ENCODE measurements at places on chromosomes 1 and 21.

DNA sequence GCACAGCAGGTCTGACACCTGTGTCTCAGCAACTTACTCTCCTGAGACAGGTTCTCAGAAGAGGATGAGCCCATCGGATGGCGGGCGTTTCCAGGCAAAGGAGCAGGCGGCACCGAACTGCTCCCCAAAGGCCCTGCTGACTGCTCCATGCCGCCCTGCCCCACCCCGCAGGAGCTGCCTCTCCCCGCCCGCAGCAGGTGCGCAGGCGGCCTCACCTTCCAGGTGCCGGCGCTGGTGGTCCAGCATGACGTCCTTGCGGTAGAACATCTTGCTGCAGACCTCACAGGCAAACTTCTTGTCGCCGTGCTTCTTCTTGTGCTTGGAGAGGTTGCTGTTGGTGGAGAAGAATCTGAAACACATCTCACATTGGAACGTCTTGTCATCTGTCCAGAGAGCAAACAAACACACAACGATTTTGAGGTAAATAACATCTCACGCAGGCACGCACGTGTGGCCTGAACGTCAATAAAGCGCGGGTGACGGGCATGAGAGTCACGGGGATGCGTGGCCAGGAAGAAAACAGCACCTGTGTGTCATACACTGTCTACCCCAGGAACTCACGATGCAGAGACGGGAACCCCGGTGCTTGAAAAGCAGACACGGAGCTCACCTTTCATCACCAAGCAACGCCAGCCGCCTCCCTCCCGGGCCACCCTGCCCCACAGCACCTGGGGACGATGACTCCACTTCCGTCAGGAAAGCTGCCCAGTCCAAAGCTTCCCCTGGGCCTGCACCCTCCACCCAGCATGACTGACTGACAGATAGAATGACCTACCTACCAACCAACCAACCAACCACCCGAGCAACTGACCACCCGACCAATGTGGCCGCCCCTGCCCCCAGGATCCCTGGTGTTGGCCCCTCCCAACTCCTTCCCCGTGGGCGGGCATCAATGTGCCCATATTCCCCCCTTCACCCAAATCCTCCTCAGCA is 50.9 kb downstream of the PRDM15 start:
- no peak for DNase-seq

DNA sequence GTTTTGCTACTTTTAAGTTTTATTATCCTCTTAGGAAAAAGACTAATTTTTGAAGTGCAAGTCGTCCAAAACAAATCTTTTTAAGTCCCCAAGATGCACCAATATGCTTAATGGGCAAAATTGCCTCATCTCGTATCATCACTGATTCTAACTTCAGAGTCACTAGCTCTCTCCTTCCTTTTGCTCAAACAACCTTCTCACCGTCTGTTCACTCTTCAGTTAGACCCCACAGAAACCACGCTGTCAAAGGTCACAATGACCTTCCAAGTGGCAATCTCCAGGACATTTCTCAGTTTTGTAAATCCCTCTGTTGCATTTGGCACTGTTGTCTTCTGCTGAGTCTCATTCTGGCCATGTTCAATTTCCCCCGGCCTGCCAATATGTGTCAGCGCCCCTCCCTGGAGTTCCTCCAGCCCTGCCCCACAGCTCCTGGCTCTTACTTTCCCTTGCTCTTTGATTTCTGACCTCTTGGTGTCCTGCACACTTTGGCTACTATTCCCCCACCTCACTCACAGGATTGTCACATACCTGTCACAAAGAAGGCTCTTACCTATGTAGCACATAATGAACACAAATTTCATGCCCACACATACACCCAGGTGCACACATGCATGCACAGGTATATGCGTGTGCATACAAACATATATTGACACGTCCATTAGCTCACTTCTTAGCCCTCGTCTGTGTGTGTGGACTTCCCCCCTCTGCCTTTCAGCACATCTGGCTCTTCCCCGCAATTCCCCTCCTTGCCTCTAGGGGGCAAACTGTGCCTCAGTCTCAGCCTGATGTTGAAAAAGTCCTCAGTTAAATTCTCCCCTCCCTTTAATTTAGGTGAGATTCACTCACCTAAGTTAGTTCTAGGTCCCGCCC is 354.0 kb upstream of the DUSP10 start:
- DNase-seq: peak; percentile 31

- no peak for DNase-seq
Measured at GRCh38 chr1:216566641-216567205, 143.5 kb upstream of the USH2A start.

DNA sequence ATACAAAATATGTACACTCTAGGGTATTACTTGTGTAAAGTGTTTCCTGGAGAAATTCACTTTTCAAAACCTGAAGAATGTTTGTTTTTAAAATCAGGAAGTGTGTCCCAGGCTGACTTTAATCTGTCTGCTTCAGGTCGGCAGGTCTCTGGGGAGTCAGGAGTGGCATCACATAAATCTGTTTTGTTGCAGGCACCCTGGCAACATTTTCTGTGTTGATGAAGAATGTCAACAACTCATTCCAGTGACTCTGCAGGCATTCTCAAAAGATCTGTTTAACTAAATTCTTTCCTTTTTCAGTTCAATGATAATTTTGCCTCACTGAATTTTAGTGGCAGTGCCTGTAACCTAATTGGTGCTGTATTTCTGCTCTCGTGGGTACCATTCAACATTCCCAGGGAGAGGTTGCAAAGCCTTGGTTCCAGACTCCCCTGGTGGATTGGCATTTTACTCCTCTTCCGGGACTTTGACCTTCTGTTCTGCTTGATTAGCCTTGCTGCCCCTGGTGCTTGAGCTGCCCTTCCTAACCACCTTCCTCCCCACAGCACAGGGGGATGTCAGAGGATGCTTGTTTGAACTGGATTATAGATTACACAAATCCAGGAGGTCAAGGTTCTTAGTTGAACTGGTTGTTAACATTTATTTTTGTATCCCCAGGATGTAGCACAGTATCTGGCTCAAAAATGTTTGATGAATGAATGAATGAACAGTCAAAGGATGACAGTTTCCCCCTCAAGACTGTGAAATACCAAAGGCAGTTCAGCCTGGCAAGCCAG is 55.4 kb upstream of the LPGAT1 start:
- no peak for DNase-seq

DNA sequence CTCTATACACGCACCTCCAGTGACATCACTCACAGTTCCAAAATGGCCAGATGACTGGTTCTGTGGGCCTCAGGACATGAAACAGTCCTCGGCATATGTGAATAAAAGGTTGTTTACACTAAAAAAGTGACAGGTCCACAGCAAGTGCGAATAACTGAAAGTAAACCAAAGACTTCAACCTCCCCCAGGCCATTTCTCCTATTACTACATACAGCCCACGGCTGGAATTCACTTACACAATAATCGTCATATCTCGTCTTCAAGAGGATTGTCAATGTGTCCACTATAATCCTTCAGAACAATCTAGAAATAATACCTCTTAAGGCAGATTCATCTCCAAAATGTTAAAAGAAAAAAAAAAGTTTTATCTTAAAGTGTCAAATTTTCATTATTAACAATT is 1.9 kb upstream of the PRDM15 start:
- no peak for DNase-seq

GRCh38 chr1:177849130-177849529 is 120.7 kb downstream of the SEC16B start:
- no peak for DNase-seq

DNA sequence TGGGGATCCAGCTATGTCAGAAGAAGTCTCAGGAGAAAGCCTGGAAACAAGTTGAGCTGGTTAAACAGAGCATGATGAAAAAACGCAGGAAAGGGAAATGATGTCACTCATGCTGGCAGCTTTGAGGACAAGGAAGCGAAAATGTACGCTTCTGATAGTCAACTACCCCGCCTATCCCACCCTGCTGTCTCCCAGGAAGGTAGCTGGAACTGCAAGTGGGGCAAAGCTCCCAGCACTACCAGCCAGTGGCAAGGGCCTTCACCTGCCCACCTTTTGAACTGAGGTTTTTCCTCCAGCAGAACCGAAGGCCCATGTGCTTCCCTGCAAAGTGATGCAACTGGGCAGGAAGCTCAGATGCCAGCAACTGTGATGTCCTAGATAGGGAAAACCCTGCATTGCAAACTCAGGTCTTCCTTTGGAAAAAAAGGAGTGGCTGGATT is 6.3 kb upstream of the IL20 start:
- DNase-seq: no peak

GRCh38 chr1:210586771-210587170 is 258.1 kb downstream of the HHAT start:
- no peak for DNase-seq

DNA sequence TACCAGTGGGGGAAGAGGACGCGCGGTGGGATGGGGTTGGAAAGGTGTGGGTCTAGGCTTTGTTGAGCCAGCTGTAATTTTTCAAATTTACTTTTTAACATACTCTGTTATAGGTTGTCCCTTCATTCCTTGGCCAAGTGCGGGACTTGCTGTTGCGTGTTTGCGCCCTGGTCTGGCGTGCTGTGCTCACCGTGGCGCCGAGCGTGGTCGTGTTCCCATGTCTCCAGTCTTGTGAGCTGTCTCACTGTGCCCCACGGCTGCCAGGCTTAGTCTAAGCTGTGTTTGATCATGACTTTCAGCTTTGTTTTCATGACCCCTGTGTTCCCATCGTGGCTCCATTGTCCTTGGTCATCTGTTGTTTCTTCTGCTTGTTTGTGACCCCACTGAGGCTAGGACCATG is 26.0 kb downstream of the TRAPPC10 start:
- no peak for DNase-seq

DNA sequence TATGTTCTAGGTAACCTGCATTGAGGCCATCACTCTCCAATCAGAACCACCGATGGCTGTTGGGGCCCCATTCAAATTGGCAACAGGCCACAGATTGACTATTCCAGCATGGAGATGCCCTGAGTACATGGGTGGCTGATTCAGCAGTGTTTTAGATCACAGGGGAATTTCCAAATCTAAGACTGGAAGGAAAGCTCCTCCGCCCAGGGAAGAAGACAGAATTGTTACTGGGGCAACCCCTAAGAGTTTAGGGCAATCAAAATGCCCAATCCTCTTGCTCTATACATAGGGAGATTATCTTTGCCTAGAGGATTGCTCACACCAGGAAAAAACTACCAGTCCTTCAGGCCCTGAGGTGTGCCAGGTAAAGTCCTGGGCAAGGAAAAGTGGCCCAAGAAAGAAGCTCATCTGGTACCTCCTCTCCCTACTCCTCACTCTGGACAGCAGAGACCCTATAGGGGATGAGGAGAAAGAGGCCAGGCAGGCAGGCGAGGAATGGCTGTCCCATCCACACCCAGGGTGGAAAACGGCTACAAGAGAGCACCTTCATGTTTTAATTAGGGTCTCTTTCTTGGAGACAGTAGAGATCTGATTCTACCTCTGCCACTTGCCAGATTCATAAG is 5.8 kb downstream of the S100A8 start:
- no peak for DNase-seq

- DNase-seq: no peak
Measured at GRCh38 chr1:64246294-64246917, 43.0 kb downstream of the UBE2U start.

GRCh38 chr1:92123868-92124267 is 43.7 kb downstream of the BTBD8 start:
- DNase-seq: no peak

DNA sequence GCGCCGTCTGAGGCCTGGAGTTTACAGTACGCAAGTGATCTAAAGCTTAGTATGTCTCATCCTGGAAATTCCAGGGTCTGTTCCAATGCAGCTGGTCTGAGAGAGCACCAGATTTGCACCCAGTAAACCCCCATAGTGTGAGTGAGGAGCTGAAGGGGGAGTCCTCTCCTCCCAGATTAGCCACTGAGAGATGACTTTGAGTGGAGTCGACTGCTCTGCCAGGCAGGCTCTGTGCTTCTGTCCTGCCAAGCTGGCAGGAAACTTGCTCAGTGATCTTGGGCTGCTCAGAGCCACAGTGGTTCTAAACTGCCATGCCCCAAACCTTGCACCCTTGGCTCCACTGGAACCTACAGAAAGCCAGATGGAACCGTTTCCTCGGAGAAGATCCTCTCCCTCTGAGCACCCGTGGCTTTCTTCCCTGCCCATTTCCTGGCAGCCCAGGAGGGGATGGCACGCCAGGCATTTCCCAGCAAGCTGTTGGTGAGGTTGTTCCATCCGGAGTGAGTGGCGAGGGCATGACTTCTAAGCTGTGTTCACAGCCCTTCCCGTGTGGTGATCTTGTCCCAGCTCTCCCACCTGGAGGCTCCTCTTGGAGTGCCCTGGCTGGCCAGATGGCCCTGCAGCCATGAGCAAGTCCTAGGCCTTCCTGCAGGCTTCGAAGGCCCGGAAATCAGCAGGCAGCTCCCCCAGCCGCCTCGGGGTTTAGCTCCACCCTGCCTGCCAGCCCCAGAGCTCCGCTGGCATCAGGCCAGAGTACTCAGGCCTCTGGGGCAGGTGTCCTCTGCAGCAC is 125.9 kb upstream of the VAMP3 start:
- no peak for DNase-seq

GRCh38 chr1:19442154-19443096 is 42.9 kb downstream of the CAPZB start:
- DNase-seq: no peak

Data from GM12891 (cell line).